ENCODE measurements at places on chromosomes 3 and 15.

GRCh38 chr3:13676356-13677017 lies 127.6 kb downstream of the FBLN2 start:
- DNase-seq = no peak

DNA sequence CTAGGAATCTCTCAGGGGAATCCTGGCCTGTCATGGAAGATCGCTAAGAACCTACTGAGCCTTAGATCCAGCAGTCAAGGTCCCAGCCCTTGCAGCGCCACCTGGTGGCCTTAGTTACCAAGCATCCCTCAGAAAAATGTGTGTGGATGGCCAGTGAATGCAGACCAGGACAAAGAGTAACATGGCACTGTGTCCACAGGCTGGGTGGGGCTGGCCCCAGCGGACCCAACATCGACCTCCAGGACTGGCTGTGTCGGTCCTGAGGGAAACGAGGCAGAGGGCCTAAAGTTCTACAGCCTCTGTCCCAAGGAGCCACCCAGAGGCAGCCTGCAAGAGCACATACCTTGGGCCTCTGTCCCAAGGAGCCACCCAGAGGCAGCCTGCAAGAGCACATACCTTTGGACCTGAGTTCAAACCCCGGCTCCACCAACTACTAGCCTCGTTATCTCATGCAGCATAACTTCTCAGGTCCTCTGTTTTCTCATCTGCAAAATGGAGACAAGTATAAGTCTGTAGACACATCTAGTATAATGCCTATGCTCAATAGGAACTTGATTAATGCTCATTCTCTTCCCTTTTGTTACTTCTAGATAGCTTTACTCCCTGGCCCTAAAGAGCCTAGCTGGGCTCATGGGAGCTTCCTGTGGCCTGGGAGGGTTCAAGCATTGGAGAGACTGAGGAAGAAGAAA lies 57.5 kb upstream of the HERC1 start:
- peak; percentile 78 for DNase-seq

DNA sequence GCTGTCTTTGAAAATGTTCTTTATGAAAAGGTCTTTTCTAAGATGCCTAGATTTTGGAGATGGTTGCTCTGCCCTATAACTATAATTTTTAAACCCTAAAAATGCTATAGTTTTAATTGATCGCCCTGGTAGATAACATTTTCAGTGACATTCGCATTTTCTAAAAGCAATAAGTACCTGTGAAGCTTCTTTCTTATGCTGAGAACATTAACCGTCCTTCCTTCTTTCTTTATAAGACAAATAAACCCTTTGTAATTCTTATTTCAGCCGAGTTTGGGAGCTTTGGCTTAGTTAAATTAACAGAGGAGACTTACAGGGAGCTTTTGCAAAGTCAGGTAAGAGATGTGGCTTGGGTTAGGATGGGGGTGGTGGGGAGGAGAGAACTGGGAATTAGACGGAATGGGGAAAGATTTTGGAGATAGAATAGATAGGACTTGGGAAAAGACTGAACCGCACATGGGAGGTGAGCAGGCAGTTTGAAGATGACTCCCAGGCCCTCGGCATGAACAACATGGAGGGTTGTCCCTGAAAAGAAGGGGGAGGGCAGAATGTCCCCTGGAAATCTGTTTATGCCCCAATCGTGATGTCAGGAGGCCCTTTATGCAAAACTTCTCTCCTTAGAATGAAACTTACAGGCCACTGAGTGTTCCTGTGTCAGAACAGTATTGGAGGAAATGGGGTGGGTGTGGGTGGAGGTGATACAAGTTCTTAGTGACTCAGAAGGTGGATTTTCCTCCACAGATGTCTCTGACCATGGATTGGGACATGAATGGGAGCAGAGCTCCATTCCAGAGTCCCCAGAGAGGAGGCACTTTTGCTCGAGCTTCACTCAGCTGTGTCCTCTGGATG lies 76.2 kb upstream of the LARS2 start:
- no peak for DNase-seq

DNA sequence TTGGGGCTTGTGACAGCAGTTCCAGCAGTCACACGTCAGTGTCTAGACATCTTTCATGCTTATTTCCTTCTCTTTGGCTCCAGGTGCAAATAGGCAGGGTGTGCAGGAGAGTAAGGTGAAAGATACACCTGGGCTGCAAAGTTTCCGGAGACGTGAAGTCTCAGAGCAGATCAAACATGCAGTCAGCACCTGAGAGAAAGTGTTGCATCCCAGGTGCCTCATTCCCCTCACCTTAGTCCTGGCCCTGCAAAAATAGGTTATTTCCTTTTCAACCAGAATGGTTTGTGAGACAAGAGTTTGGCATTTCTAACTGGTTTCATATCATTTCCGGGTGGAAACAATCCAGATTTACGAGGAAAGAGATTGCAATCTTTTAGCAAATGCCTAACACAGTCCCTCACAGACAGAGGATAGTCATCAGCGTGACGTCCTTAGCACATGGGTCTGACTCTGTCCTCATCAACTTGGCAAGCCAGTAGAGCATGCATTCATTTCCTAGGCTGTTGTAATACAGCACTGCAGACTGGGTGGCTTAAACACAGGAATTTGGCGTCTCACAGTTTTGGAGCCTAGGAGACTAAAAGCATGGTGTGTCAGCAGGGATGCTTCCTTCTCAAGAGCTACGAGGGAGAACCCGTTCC lies 58.2 kb upstream of the ARRDC4 start:
- DNase-seq = no peak

- no peak for DNase-seq
Measured at GRCh38 chr3:180421221-180421620, 180.7 kb upstream of the TTC14 start.

- no peak for DNase-seq
Measured at GRCh38 chr3:27310688-27311087, 58.5 kb downstream of the NEK10 start.

Data from GM06990 (cell line).